ENCODE measurements at places on chromosomes 7 and 10.
A peak's percentile ranks its signal among the peaks of the same experiment; 100 is the strongest.

GRCh38 chr10:1044146-1044545, 4.8 kb downstream of the IDI1 start:
- no peak for DNase-seq

DNA sequence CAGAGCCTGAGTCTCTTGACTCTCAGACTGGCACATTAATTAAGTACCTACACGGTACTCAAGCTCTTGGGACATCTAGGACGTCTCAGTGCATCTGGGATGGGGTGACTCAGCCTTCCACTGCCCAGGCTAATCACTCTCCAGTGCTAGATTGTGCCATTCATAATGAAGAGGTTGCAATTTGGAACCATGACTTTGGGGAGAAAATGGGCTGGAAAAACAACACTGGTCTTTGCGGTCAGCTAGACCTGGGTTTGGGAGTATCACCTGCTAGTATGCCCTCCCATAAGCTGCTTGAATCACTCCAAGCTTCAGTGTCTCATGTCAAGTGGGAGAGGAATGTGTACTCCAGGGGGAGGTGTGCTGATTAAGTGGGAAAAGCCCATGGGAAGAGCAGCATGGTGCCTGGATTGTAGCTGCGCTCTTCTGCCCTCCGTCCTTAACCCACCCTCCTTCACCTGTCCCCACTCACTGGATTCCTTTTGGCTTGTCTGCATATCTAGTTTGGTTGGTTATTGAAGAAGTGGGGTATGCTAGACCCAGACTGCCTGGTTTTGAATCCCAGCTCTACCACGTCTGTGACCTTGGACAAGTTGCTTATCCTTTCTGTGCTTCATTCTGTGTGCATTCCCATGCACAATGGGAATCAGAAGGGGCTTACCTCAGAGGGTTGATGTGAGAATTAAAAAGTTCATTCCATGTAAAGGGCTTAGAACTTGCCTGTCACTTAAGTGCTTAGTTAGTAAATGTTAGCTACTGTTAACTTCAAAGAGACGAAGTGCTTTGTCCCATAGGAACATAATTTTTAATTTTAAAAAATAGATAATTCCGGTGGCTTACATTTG, 3.8 kb downstream of the NFE2L3 start:
- no peak for DNase-seq

DNA sequence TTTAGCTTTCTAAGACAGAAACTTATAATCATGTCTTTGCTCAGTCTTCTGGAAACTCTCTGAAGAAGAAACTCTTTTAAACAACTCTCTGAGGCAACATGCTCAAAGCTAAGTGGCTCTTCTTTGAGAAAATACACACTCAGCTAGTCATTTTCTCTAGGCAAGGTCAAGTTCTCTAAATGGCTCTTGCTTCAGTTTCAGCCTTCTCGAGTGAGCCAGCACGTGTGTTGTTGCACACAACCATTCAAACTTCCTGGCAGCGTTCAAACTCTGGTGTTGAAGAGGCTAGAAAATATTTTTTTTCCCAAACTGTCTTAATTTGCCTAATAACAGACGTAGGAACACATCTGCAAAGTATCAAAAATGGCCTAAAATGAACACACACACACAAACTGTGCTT, 129.1 kb downstream of the THSD7A start:
- DNase-seq = no peak

GRCh38 chr7:46321556-46322205, 400.6 kb upstream of the IGFBP3 start:
- peak; percentile 57 for DNase-seq

- DNase-seq = no peak
Measured at GRCh38 chr7:50306494-50307367, 2.2 kb downstream of the IKZF1 start.

- no peak for DNase-seq
Measured at GRCh38 chr10:20744821-20745220, 152.3 kb downstream of the NEBL start.

DNA sequence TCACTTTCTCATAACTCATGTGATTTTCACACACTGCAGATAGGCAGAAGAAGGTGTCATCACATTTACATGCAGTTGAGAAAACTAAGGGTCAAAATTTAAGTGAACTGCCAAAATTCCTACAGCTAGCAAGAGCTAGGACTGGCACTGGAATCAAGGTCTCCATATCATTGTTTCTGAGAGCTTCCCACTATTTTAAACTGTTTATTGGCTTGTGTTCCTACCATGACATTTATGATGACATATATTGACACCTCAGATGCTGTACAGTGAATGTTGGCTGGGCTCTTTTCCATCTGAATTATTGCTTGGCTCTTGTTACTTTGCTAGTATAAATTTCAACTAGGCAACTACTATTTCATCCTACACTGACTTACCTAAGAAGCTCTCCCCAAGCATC, 2.0 kb downstream of the THSD7A start:
- no peak for DNase-seq

GRCh38 chr7:107847168-107847835, 43.7 kb upstream of the DLD start:
- DNase-seq = no peak

- no peak for DNase-seq
Measured at GRCh38 chr7:109322833-109323232, 753.2 kb downstream of the DNAJB9 start.

DNA sequence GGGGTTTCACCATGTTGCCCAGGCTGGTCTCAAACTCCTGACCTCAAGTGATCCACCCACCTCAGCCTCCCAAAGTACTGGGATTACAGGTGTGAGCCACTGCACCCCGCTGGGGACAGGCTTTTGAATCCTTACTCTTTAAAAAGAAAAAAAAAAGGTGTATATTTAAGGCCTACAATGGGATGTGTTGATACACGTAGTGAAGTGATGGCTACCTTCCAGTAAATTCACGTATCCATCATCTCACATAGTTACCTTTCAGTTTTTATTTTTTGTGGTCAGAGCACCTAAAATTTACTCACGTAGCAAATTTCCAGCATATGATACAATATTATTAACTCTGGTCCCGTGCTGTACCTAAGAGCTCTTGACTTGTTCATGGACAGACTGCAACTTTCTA, 119.5 kb upstream of the INSYN2A start:
- DNase-seq = no peak

DNA sequence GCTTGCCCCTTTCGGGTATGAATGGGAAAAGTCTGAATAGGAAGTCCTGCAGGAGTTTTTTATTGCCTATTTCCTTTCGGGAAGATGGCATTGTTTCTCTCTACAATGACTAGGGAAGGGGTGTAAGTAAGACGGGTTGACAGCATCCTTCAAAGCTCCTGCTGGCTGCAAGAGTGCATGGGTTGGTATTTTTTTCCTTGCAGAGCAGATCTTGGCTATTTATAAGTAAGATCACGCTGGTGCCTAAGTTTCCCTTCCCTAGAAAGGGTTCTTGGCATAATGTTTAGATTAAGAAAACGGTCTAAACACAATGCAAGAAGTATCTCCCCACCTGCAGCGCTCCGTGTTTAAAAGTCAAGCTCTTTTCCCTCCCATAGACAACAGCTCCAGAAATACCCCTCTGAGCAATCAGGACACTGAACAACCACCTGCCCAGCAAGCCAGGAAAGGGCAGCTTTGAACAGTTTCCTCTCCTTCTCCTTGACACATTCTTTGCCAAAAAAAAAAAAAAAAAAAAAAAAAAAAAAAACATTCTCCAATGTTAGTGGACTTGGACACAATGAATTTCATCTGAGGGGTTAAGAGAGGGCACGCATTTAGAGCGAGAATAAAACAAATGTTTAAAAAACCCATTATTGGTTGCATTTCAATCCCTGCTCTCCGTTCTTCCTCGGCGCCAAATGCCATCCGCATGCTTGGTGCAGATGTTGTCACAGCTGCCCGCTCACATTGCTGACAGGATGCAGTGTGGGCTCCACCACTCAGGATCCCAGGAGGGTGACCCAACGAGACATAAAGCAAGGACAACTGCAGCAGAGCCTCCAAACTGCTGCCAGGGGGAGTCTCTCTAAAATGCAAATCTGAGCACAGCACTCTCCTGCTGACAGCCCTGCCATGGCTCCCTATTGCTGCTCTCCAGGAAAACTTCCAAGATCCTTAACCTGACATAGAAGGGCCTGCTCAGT, 427.4 kb upstream of the MGMT start:
- no peak for DNase-seq

DNA sequence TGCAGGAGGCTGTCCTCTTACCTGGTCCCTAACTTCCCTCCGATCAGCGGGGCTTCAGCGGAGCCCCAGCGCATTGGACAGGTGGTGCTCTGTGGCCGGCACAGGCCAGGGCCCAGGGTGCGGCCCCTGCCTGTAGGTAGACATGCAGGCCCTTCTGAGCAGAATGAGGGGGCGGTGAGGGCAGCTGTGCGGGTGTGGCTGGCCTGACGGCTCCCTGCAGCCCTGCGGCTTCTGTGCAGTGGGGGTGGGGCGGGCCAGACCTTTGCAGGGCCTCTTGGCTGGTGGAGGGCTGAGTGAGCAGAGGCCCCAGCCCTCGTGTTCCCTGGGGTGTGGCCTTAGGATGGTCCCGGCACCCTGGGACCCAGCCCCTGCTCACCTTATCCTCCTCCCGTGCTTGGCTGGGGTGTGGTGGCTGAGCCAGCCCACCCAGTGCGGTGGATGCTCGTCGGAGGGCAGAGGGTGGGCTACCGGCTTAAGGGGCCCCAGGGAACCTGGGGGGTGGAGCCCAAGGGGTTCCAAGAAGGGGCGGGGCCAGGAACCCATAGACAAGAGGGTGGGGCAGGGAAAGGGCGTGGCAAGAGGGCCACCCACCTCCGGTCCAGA, 175.2 kb upstream of the TNRC18 start:
- peak; percentile 83 for DNase-seq

- DNase-seq = no peak
Measured at GRCh38 chr10:79293841-79294581, 53.3 kb upstream of the PPIF start.

GRCh38 chr7:44921607-44922350, 36.4 kb upstream of the PURB start:
- peak; percentile 73 for DNase-seq

- DNase-seq = peak; percentile 43
Measured at GRCh38 chr7:46207931-46208634, 287.0 kb upstream of the IGFBP3 start.

DNA sequence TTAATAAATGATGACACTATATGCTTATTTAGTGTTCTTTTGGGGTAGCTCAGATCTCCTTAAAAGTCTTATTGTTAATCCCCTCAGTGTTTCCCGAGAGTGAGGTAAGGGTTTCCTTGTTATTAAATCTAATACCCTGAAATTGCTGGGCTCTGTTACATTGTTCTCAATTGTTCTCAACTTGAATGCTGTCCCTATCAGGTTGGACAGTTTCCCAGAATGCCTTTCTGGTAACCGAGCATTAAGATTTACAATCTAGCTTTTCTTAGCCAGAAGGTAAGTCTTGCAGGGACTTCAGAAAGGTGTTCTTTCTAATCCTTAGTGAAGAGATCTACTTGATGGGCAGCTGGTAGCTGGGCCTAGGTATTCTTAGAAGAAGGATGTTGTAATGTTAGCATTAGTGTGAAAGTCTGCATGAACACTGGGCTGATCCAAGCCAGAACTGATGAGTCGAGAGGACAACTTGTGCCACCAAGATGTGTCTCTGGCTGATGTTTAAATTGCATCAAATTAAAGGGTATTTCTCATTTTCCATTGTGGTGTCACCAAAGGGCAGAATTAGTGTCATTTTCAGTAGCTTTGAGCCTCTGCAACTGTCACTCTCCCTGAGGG, 89.9 kb downstream of the SND1 start:
- no peak for DNase-seq

GRCh38 chr10:127887541-127888415, 5.0 kb downstream of the CLRN3 start:
- DNase-seq = no peak

DNA sequence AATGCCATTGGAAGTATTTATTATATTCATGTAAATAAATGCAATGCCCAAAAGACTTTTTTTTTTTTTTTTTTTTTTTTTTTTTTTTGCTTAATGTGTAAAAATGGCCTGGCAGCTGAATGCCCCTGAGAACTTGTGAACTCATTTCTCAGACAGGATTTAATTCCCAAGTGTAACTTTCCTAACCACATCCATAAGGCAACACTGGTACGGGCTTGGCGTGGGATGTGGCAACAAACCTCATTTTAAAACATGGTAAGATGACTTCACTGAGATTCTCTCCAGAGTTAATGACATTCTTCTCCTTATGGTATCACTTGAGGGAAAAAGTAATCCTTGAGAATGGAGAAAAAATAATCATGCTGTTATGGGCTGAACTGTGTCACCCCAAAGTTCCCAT, 150.4 kb downstream of the DGKI start:
- no peak for DNase-seq

GRCh38 chr7:133139801-133140200, 57.9 kb upstream of the CHCHD3 start:
- DNase-seq = no peak

DNA sequence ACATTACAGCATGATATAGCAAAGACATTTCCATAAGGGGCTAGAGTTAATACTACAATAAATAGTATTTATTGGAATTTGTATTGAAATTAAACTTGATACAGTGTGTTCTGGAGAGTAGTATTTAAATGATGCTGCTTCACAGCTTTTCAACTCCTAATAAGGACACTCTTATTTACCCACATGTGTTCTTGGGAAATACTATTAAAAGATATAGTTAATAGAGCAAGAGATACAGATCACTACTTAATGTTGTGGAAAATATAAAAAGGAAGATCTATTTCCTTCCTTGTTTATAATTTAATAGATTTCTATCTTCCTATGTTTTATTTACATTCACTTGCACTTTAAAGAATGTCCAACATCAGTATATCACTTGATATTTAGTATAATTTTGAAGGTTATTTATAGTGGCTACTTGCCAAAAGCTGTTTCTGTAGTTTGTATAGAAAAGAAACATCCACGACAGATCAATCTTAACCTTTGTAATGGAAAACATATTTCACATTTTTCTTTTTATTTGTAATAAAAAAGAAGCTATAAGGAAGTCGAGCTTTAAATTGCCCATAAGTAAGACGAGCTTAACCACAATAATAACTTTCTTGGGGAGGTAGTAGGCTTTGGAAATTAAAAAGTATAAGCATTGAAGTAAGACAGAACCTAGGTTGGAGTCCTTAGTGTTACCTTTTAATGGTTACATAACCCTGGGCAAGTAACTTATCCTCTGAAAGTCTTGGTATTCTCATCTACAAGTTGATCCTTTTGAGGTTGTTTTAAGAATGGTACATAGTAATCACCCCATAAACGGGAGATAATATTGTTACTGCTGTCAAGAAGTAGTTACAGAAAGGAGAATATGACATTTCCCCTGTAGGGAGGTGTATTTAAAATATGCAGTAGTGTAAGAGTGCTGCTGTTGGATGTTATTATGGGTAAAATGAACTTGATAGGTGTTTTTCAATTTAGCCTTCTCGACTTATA, 32.8 kb downstream of the CPED1 start:
- no peak for DNase-seq

DNA sequence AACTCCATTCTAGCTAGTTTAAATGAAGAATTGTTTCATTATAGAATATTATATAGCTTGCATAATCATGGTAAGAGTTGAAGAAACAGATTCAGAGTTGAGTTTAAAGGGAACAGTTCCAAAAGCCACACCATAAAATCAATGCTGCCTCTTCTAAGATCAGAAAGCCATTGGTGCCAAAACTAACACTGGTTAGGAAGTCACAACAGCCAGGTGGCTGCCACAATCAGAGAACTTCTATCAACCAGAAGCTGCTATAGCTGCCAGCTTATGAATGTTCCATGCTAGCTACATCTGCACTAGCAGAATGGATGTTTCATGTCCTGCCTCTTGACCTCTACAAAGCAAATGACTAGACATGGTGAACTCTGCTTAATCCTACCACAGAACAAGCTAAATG, 583.1 kb upstream of the LRRN3 start:
- DNase-seq = no peak

GRCh38 chr7:127587663-127588018, 570 bp upstream of the ARF5 start:
- DNase-seq = no peak

Measured in small intestine (tissue), 16 donors.